ENCODE measurements at places on chromosomes 11 and 22. TPM values are rescaled to one million over a fixed set of nuclear protein-coding genes. Genes with fewer than 3 reads are reported as not detected.

GRCh38 chr11:80162387-80162786 lies 721.6 kb upstream of the TENM4 start:
- no peak for DNase-seq

- DNase-seq = no peak
Observed at GRCh38 chr11:32584921-32585320, 1.3 kb downstream of the EIF3M start.

GRCh38 chr22:38567531-38568285 lies 2.3 kb downstream of the DMC1 start:
- DNase-seq = no peak

DNA sequence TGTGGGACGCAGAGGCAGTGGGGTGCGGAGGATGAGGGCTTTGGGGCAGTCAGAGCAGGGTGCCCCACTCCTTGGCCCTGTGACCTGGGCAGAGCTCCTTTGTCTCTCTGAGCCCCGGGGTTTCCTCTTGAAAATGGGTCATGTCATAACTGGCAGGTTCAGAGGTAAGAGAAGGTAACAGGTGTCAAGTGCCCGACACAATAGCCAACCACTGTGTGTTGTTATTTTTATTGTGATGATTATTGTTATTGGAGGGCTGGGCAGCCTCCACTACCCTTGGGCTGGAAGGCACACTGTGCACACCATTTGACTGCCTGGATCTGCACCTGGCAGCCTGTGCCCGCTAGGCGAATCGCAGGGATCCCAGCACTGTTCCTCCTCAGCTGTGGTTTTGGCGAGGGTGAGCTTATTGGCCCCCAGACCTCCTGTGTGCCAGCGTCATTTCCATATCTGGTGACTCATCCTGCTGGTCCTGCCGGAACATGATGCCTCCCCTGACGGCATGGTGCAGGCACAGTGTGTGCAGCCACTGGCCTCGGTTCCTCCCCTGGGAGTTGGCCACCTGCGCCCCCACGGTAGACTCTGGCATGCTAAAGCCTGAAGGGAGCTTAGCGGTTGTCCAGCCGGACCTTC lies 15.4 kb upstream of the SOX10 start:
- no peak for DNase-seq

GRCh38 chr11:66421492-66422205 lies 814 bp downstream of the NPAS4 start:
- peak; percentile 85 for DNase-seq

DNA sequence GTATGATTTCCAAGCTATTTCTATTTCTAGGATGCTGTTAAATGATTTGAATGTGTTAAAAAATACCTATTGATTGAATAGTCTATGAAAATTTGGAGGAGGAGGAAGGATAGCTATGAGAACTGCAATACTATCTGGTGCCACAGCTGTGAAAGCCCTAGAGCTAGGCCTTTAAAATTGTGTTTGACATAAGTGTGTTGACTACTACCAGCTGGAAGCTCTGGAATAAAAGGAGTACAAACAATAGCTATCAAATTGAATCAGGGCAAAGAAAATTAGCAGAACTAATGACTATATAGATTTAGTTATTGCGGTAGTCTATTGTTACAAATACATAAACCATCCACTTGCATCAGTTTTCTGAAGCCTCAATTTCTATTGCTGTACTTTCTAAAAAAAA lies 124.8 kb upstream of the CNTN5 start:
- no peak for DNase-seq

GRCh38 chr11:60899046-60899936 lies 7.1 kb downstream of the PRPF19 start:
- DNase-seq = no peak

TSPAN18 gene
- polyA plus RNA-seq = 56.2 TPM

UBQLNL gene
- polyA plus RNA-seq = 0.30 TPM

- DNase-seq = peak; percentile 19
Observed at GRCh38 chr11:92941676-92942571, 27.5 kb upstream of the MTNR1B start.

DNA sequence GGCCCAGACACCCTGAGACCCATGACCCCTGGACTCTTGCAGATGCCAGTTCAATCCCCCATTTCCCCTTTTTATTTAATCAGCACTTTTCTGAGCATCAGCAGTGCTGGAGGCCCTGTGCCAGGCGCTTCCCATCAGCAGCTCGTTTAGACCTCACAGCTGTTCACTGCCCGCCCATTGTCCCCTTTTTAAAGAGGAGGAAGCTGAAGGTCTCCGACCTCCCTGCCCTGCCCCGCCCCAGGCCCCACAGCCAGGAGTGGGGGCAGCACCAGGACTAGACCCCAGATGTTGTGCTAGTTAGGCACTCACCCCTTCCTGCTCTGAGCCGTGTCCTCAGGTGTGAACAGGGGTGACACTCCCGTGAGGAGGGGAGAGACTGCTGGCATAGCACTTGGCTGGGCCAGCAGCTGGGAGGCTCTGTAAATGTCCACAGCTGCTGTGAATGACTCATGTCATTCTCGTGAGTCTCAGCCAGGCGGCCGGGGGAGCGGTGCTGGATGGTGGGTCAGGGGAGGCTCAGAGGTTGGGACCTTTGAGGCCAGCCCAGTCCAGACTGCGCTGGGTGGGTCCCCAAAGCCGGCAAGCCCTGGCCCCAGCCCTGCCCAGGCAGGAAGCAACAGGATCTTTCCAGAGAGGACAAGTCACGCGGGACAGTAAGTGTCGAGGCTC lies 19.9 kb downstream of the EMID1 start:
- no peak for DNase-seq

DNA sequence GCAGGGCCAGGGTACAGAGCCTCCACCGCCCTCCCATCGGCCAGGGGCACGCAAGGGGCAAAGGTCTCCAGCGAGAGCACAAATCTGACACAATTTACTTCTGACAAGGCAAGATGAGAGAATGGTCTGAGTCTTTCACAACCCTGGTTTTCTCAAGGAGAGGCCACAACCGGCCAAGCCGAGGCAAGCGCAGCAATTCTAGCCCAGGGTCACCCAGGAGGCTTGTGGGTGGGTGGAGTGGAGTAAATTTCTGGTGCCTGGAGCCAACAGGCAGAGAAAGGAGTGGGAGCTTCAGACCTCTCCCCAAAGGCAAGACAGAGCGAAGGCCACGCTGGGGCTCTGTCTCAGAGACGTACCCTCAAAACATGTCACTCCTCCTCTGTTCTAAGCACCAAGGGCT lies 9.3 kb downstream of the LARGE2 start:
- no peak for DNase-seq

- DNase-seq = no peak
Observed at GRCh38 chr11:16986434-16987204, 27.6 kb downstream of the PLEKHA7 start.

- DNase-seq = no peak
Observed at GRCh38 chr22:43008509-43008908, 6.4 kb downstream of the PACSIN2 start.

- DNase-seq = no peak
Observed at GRCh38 chr11:11390068-11390771, 37.2 kb upstream of the CSNK2A3 start.

DNA sequence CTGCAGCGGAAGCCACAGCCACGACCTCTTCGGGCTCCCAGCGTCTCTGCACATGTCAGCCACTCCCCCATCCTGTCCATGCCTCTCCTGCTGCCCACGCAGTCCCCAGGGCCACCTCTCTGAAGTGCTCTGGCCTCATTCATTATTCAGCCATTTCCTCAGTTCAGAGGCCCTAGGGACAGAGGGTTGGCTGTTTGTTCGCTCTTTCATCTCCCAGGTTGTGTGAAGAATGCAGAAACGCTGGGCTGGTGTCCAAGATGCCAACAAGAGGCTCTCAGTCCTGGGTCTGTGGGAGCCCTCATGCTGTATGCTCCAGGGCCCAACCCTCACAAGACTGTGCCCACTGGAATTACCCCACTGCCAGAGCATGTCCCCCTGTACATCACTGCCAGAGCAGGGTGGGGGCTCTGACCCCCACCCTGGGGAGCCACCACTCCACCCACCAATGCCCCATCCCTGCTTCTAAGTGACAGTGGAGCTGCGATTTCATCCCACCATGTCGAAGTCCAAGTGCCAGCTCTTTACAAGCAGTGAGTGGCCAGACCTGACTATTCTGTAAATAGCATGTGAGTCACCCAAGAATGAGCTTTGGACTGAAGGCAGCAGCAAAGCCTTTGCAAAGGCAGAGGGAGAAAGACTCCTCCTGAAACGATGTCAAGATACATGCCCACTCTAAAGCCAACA lies 209.6 kb downstream of the BUD13 start:
- no peak for DNase-seq

GRCh38 chr11:104583857-104584256 lies 314.4 kb downstream of the CASP12 start:
- no peak for DNase-seq

SEZ6L gene
- polyA plus RNA-seq = 0.18 TPM

DNA sequence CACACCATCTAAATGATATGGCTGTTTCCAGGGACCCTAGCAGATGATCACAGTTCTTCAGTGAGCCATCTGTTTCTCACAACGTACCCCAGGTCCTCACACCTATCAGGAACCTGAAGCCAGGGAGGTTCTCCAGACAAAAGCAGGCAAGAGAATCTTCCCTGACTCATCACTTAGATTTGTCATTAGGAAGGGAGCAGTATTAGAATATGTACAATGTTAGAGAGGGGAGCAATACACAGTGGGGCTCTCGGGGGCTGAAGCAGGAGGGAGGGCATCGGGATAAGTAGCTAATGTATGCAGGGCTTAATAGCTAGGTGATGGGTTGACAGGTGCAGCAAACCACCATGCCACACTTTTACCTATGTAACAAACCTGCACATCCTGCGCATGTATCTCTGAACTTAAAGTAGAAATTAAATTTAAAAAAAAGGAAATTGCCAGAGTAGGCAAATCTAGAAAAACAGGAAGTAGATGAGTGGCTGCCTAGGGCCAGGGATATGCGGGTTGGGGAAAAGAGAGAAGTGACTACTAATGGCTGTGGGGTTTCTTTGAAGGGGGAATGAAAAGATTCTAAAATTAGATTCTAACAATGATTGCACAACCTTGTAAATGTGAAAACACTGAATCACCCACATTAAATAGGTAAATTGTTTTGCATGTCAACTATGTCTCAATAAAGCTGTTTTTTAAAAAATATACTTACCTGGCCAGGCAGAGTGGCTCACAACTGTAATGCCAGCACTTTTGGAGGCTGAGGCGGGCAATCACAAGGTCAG lies 14.4 kb downstream of the C22orf42 start:
- DNase-seq = no peak
